Tibial artery (tissue), 4 donors: ENCODE measurements at places on chromosomes 7 and 10.

- no peak for DNase-seq
Measured at GRCh38 chr10:103171278-103171677, 21.8 kb downstream of the NT5C2 start.

DNA sequence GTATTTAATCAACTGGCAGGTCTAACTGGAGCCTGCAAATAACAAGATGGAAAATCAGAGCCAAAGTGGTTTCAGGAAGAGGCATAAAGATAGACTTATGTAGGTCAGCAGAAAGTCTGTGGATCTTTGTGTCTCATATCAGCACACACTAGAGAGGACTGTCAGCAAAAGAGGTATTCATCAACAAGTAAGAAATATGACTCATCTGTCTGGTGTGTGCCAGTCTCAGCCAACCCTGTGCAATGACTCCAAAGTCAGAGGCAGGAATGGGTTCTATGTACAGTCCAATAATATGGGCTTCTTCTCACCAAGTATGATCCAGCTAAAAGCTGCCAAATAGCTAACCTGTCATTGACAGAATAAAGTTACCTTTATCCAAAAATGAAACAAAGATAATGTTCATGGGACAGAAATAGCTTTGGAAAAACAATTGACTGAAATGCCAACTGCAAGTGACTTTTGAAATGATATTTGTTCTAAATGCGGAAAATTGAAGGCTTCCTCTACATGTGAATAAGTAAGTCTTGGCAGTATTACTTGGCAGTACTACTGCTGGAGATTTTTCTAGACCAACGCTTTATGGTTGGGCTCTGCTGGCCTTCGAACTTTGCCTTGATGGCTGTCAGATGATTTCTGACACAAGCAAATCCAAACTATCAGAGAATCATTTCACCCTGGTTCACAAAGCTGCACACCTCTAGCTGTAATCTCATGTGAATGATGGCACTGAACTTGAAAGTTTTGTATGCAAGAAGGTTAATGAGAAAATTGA is 272.3 kb upstream of the SEMA3C start:
- no peak for DNase-seq

DNA sequence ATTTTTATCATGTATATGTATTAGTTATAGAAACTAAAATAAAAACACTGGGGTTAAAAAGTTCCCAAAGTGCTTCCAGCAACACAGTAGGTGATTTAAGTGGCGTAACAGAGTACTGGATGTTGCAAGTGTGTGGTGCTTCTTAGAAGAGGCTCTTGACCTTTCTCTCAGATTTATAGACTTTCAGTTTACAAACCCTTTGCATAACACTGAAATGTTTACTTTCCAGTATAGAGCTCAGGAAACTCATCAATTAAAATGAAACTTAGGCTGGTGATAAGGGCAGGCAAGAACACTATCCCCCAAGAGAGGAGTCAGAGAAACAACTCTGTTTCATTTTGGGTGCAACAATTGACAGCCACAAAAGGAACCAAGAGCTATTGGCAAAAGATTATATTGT is 27.5 kb upstream of the SMC3 start:
- DNase-seq: no peak

DNA sequence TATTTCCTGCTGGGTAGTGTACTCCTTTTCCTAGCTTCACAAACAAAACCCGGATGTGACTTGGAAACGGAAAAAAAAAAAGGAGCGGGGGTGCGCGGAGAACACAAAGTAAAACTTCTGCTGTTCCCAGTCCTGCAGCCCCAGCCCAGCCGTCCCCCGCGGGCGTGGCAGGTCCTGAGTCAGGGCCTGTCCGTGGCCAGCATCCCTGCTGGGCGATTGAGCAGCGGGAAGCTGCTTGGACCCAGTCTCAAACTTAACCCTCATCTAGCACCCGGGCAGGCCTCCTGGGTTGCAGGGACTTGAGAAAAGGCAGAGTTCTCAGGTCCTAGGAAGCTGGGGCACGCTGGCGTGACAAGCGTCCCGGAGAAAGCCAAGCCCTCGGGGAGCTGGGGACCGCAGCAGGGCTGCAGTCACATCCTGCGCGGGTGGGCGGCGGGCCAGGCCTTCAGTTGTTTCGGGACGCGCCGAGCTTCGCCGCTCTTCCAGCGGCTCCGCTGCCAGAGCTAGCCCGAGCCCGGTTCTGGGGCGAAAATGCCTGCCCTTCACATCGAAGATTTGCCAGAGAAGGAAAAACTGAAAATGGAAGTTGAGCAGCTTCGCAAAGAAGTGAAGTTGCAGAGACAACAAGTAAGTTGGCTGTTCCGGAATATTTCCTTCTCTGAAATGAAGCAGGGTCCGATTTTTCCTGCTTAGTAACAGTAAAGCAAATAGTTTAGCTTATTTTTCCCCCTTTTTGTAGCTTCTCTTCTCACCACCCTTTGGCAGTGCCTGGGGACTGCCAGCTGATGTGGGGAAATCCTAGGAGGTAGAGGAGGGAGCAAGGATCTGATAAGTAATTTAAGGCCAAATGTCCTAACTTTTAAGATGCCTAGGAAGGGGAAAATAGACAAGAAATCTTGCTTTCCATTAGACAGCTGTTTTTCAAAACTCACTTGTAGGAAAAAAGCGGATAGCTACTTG is at the start of gene GNG11:
Gene GNG11, plus strand, starts transcription at position 129 of the 960 bp plus-strand sequence. Its CDS starts 403 bp downstream, at position 532.
- DNase-seq: peak; percentile 88

DNA sequence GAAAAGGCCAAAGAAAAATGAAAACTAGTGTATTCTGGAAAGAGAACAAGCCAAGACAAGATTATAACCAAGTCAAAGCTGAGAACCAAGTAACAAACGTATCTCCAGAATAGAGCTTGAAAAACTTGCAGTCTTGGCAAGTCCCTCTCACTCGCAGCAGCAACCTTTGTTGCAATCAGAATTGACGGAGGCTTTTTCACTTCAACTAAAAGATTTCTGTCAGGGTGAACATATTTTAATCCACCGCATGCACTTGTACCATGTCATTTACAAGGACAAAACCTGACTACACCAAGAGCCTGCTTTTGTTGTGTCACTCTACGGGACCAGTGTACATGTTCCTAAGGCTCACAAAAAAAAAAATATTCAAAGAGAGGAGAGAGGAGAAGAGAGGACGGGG is 122.0 kb downstream of the CHCHD3 start:
- DNase-seq: no peak

DNA sequence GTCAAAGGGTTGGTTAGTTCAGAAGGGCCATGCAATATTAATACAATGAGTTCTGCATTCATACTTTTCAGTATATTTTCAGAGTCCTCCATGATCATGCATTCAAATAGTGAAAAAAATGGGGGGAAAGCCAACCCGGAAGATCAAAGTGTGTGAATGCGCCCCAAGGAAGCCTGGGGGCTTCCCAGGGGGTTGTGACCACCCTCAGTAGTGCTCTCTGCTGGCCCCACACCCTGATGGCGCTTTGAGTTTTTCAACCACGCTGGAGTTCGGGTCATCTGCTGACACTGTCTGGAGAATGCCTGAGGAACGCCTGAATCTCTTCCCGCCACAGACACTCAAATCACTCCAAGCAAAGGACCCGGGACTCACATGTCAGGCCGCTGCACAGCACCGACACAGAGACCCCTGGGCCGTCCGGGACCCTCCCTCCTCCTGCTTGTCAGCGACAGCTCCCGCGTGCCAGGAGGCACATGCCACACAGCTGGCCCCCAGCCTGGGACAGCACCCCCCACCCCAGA is 1.0 kb downstream of the TNS3 start:
- no peak for DNase-seq
